Heart right ventricle (tissue), 16 donors: ENCODE measurements at places on chromosomes 13 and 19. TPM values are rescaled to one million over a fixed set of nuclear protein-coding genes. Genes with fewer than 3 reads are reported as not detected.

The CRYL1 gene
- 16.7 TPM for polyA plus RNA-seq

The ZNF66 gene
- polyA plus RNA-seq, result 1.2 TPM

The LILRA2 gene
- polyA plus RNA-seq, result 0.87 TPM

DNA sequence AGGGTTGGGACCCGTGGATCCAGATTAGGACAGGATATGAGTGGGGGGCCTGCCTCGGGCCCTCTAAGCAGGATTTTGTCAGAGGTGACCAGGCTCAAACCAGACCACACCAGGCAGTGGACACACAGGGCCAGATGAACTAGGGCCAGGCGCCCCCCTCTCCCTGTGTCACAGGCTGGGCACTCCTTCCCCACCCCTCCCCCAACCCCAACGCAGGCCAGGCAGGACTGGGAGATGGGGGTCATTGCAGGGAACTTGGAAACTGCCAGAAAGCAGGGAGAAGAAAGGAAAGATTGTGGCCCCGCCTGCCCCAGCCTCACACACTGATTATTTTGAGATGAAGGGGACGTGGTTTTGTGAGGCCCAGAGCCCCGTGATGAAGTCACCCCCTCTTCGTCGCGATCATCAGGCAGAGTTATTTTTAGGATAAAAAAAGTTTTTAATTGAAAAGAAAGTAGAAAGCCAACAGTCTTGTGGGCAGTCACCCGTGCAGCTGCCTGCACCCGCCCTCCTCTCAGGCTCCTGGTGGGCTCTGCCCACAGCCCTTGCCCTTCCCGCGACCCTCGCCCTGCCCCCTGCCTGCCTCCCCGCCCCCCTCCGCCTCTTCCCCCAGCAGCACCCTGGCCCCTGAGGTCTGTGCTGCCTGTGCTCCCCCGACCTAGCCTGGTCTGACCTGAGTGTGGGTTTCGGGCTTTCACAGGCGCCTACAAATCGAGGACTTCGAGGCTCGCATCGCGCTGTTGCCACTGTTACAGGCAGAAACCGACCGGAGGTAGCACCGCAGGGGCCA, 1.9 kb upstream of the YJEFN3 start:
- DNase-seq, result no peak

GRCh38 chr19:14472202-14472938, 2.8 kb downstream of the PTGER1 start:
- DNase-seq, result peak; percentile 67
